ENCODE measurements at places on chromosomes 3 and 15. TPM values are rescaled to one million over a fixed set of nuclear protein-coding genes. Genes with fewer than 3 reads are reported as not detected.
A peak's percentile ranks its signal among the peaks of the same experiment; 100 is the strongest.

DNA sequence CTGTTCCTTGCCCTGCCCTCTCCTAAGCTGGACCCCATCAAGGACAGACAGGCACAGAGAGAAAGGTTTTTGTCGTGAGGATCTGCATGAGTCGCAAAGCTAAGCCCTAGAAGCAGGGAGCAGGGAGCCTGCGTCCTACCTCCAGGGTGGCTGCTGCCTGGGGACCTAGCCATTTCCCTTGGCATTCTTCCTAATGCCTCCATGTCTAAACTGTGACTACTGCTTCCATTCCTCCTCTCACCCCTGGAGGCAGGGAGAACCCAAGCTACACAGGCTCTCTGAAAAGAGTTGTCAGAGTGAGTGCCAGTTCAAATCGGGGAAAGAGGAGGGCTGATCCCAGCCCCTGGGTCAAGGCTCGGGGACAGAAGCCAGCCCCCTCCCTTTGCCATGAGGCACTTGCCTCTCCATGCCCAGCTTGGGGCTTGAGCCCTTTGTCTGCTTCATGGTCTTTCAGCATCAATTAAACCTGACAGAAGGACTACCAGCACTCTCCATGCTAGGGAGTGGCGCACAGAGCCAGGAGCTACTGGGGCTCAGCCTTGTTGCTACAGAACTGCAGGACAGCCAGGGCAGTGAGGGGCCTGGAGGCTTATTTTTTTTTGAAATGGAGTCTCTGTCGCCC is 2.4 kb downstream of the GCHFR start:
- no peak for DNase-seq

DNA sequence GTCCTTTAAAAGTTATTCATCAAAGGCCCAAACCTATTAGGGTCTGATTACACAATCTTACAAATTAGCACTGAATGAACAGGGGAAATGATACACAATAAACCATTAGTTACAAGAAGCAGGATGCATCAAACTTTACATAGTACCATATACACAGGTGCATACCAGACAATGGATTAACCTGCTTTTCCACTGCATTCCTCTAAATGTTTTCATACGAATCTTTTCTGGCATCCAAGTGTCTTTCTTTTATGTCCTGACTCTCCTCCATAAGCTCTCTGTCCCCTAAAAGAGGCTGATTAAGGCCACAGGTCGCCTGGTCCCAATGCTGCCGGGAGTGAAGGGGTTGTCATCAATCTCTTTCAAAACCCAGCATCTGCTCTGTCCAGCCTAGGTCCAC is 11.4 kb downstream of the FBN1 start:
- no peak for DNase-seq

DNA sequence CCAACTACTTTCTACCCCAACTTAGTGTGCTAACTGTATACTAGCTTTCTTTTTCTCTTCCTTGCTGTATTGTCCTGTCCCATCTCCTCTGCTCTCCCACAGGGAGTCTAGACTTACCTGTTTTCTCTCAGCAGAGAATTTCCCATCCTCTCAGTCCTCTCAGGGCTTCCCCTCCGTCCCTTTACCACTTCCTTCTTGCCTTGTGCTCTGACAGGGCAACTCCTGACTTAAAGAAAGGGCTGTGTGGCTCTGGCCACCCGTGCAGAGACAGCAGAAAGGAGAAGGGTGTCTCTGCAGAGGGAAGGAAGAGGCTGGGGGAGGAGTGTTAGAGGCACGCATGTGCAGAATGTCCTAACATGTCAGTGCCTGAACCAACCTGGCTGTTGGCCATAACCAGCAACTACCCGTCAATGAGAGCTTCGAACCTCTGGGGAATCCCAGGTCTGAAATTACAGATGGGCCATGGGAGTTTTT is at the start of gene GCSAM:
Gene GCSAM, minus strand, starts transcription at position 274 of the 474 bp plus-strand sequence. Its CDS starts 128 bp downstream, at position 146.
- DNase-seq: no peak

DNA sequence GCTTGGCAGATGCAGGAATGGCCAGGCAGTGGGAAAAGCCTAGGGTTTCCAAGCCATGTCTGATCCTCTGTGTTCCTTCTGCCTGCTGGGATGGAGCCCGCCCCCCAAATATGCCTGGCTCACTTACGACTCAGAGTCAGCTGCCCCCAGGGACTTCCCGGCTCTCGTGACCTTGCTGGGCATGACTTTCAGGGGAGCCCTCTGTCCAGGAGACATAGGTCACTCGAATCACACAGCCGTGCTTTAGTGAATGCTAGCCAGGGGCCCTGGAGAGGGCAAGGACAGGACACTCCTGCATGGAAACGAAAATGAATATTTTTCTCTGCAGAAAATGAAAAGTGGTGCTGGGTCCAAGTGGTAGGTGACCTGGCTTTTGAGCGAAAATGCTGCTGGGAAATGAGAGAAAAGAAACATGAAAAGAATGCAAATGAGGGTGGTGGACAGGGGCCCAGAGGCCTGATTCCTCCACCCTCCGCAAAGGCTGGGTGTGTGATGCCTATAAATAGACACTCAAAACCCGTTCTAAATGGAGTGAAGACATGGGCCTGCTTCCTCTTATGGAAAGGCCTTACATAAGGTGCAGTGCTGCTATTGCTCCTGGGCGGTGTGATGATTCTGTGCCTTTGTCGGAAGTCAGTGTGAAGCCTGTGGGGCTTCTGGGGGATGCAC is 107.4 kb downstream of the APBA2 start:
- DNase-seq: no peak

GRCh38 chr3:15431256-15431837 is 3.9 kb downstream of the EAF1 start:
- no peak for DNase-seq

- DNase-seq: no peak
These were observed 45.1 kb downstream of the HMCES start for GRCh38 chr3:129323651-129324294.

- DNase-seq: no peak
These were observed 74.2 kb upstream of the SATB1 start for GRCh38 chr3:18499301-18499700.

- no peak for DNase-seq
These were observed 312.2 kb downstream of the RYR3 start for GRCh38 chr15:33623010-33623409.

DNA sequence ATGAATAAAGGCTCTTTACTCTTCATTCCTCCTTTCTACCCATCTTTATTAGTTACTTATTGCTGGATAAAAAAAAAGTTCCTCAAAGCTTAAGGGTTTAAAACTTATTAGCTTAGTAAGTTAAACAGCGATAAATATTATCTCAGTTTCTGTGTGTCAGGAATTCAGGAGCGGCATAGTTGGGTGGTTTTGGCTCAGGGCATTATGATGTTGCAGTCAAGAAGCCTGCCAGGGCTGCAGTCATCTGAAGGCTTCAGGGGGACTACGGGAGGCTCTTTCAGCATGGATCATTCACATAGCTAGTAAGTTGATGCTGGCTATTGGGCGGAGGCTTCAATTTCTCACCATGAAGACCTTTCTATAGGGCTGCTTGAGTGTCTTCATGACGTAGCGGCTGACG is 1.9 kb upstream of the DLG1 start:
- no peak for DNase-seq

- DNase-seq: no peak
These were observed 195.1 kb upstream of the ICE2 start for GRCh38 chr15:60673918-60674558.

- DNase-seq: no peak
These were observed 127.2 kb upstream of the DPH6 start for GRCh38 chr15:35673093-35673684.

GRCh38 chr3:13045904-13046568 is 27.2 kb downstream of the IQSEC1 start:
- DNase-seq: no peak

DNA sequence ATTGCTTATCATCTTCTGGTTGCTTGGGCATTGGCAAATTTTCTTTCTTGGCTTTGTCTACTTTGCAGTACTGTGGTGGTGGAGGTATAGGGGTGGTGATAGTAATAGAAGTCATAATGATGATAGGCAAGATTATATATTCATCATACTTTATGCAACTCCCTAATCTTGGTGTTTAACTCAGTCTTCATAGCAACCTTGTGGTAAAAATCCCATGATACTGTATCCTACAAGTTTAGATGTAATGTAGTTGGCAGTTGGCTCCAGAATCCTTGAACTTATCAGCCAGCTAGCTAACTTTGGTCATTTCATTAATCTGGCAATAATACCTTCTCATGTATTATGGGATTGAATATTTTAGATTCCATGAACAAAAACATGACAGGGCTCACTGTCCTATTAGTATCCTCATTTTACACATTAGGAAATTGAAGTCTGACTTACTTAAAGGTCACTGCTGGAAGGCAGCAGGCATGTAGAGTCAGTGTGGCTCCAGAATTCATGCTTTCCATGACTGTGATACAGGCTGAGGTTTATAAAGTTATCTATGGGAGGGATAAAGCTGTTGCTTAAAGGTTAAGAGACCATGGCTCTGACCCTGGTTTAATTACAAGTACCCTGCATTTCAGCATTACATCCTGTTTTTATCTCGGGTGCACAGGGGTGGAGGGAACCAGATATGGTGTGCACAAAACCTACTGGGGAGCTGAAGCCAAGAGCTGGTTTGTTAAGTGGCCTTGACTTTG is 33.3 kb downstream of the RBMS3 start:
- DNase-seq: no peak

GRCh38 chr3:38521391-38521987 is 25.3 kb downstream of the EXOG start:
- DNase-seq: peak; percentile 74

GRCh38 chr3:126982471-126983175 is at the start of gene PLXNA1:
PLXNA1 (plus strand) TSS chr3:126983115; CDS start chr3:126988594, 5,479 bp downstream.
- DNase-seq: peak; percentile 57

GRCh38 chr3:128997486-128998133 is 3.5 kb upstream of the EFCC1 start:
- DNase-seq: no peak

The IL5RA gene
- 0.50 TPM for polyA plus RNA-seq

The LMCD1 gene
- 26.7 TPM for polyA plus RNA-seq

The HEMK1 gene
- 24.0 TPM for polyA plus RNA-seq

The BCL2A1 gene
- not detected for polyA plus RNA-seq

The UBE2Q2 gene
- polyA plus RNA-seq: 44.8 TPM

The LYZL4 gene
- not detected for polyA plus RNA-seq

The ADIPOQ gene
- polyA plus RNA-seq: not detected

The CCDC12 gene
- 58.1 TPM for polyA plus RNA-seq

The CELF6 gene
- polyA plus RNA-seq: 3.5 TPM

The TMF1 gene
- 43.4 TPM for polyA plus RNA-seq

The GOLGA6L4 gene
- 24.2 TPM for polyA plus RNA-seq

The FSD2 gene
- polyA plus RNA-seq: 0.18 TPM

The TRH gene
- 0.36 TPM for polyA plus RNA-seq

The LRRIQ4 gene
- polyA plus RNA-seq: not detected
